ENCODE measurements at places on chromosomes 4 and X.

DNA sequence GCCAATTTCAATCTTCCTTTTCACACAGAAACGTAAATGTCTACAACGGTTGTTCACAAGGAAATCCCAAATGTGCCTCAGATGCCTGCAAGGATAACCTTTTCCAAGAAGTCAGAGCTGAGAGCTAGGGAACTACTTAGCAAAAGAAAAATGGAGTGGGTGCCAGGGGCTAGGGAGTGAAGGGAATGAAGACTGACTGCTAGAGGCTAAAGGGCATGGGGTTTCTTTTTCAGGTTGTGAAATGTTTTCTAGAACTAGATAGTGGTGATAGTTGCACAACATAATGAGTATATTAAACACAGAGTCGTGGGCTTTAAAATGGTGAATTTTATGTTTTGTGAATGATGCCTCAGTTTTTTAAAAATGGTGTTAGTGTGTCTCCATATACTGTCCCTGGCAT, 53.4 kb downstream of the CD99L2 start:
- DNase-seq: no peak

DNA sequence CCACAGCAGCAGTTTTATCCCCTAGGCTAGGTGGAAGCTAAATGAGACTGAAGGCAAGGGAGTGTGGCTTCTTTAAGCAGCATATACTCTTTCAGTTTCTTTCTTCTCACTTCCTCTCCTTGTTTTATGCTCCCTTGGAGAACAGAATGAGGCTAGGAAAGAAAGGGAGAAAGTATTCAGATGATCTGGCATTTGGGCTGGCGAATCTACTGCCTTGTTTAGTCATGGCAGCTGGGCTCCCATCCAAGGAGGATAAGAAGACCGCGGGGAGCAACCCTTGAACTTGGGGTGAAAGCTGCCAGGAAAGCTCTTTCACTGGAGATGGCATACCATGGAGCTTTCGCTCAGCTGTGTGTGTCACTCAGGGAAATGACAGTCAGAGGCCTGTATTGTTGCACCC, 72.1 kb downstream of the ARHGEF38 start:
- peak; percentile 10 for DNase-seq

DNA sequence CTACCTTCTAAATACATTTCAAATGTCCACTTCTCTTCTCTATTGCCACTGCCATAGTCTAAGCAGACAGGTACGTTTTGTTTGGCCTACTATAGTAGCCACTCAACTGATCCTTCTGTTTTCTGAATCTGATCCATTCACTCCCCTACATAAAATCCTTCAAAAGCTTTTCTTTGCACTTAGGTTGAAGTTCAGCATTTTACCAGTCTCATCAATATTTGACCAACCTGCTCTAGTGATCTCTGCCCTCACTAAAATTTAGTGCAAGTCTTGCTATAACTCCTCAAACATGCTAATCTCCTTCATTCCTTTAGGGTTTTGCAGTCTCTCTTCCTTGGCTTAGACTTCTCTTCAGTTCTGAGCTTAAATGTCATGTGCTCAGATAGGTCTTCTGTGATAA, 33.4 kb downstream of the EGF start:
- no peak for DNase-seq

DNA sequence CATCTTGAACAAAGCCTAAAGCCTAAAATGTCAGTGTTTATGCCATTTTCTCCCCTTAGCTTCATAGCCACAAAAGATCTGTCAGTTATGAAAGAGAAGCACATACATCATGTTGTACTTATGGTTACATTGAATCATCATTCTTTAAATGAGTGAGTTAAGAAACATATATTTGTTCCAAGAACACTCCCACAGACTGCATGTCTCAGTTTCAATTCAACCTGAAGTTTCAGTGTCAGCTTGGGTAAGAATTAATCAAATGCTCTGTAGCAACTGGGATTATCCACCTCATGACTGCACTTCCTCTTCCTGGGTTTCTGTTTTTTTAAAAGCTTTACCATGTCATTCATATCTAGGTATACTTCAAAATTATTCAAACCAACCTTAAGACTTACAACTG, 3.9 kb upstream of the TMPRSS11B start:
- DNase-seq: no peak

DNA sequence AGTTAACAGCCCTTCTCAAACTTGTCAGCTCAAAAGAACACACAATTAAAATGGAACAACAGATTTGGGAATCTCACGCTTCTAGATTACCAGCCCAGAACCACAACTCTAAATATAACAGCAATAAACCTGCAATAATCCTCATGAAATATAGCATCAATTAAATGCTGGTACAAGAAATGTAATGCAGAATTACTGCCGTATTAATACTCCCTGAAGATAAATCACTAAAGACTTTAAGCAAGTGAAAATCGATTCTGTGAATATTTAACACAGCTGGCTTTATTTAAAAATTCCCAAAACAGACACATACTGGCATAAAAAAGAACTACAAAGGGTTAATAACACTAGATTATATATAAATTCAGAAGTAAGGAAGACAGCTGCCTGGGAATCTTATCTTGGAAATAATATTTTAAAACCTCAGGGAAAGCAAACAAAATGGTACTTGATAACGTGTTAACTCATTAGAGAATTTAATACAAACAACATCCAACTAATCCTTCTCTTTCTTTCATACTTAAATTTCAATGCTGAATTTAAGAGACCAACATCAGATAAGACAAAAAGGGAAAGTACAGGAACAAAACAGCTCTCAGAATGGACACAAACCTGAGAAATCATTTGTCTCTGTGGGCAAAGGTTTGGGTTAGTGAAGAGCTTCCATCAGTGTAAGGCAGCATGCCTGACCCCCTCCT, 34.7 kb downstream of the APBB2 start:
- DNase-seq: no peak

- no peak for DNase-seq
These were observed 515.0 kb upstream of the FAT1 start for GRCh38 chr4:187238646-187239045.

DNA sequence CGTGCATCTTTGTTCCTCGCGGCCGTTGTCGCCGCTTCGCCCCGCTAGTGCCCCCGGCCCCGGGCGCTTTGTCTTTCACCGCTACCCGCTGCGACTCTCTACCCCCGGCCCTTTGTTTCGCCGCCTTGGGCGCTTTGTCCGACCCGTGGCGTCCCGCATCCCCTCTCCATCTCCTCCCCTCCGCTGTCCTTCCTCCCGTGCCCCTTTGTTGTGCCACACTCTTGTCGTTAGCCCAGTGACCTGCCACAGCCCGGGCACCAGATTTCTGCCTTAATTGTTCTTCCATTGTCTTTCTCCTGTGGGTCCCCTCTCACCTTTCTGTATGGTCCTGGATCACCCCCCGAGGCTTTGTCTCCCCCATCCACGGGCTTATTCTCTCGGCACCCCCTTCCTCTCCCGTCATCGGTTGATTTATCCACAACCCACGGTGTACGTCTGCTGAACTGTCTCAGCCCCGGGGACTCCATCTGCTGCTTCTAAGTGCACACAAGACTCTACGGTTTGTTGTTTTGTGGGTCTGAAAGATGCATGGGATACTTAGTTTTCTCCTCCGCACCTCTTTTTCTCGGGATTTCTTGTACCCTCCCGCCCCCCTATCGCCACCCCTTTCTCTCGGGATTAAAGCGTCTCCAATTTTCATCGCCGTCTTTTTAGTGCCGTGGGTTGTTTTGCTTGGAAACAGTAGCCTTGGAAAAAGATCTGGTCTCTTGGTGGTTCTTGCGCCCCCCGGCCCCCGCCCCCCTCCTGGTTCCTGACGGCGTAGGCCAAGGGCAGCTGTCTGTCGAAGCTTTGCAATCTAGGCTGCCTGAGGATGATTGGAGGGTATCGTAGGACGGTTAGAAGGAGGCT, 783 bp downstream of the RBPJ start:
- DNase-seq: no peak

DNA sequence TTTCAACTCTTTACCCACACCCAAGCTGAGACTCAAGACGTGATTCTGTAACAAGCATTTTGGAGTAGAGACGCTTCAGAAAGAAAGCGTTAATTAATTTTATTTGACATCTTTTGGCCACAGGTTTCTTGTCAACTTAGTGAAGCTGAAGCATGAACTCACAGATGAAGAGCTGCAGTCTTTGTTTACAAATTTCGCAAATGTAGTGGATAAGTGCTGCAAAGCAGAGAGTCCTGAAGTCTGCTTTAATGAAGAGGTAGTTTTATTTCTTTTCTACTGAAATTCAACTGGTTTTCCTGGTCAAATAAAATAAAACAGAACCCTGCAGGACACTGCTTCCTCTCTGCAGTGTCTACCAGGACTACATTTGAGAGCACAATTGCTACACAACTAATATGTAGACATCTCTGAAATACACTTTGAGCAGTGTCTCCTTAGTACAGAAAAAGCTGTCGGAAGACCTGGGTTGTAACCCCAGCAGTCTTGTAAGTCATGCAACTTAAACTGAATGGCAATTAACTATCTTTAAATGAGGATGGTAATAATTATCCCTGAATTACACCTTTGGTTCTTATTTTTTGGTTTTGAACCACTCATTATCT, 20.2 kb downstream of the AFM start:
- DNase-seq: no peak

- DNase-seq: no peak
These were observed 1285.8 kb downstream of the TECRL start for GRCh38 chr4:63123441-63123840.

GRCh38 chr4:55321707-55322264, 24.3 kb upstream of the SRD5A3 start:
- peak; percentile 78 for DNase-seq

- DNase-seq: peak; percentile 99
These were observed 54.8 kb downstream of the C4orf51 start for GRCh38 chr4:145734576-145735346.

DNA sequence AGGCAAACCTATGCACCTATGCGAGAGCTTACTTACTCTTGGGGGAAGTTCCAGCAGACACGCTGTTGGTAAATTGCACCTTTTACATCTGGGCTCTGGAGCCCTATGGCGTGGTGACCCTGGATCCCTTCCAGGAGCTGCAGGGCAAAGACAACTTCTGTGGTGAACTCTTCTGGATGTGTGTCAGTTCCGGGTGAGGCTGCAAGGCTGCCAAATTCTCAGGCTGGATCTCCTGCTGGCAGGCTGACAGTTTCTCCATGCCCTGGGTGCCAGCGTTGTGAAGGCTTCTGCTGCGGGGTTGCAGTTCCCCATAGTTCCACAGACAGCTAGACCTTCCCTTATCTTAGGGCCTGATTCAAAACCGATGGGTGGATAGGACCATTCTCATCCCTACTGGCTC, 37.9 kb downstream of the RAP2C start:
- no peak for DNase-seq

DNA sequence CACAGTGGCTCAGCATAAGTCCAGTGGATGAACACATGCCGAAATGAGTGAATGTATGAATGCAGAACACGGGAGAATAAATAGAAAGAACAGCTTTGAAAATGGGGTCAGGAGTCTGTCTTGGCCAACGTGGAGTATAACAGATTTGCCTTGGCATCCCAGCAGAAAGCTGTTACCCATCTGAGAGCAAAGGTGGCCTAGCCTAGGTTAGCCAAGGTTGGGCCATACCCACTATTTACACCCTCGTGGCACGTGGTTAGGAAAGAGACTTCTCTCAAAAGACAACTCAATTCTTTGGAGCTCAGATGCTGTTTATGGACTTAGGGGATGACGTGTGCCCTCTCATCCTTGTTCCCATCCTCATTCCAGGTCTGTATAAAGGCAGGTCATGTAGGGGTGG, 127.3 kb downstream of the NSUN7 start:
- no peak for DNase-seq

DNA sequence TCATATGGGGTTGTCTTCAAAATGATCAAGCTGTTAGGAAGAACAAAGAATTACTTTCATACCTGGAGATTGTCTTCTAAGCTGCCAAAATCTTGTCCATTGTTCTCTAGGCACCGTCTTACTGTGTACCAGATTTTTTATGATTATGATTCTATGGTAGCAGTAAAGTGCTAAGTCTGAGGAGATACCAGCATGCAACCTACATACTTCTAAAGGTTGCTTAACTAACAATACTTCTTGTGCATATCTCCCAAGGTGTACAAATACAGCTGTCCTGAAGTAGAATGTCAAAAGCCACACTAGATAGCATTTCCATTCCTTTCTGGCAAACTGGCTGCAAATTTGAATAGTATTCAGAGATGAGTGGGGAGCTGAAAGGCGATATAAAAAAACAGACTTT, 62.6 kb upstream of the FBXW7 start:
- DNase-seq: no peak

DNA sequence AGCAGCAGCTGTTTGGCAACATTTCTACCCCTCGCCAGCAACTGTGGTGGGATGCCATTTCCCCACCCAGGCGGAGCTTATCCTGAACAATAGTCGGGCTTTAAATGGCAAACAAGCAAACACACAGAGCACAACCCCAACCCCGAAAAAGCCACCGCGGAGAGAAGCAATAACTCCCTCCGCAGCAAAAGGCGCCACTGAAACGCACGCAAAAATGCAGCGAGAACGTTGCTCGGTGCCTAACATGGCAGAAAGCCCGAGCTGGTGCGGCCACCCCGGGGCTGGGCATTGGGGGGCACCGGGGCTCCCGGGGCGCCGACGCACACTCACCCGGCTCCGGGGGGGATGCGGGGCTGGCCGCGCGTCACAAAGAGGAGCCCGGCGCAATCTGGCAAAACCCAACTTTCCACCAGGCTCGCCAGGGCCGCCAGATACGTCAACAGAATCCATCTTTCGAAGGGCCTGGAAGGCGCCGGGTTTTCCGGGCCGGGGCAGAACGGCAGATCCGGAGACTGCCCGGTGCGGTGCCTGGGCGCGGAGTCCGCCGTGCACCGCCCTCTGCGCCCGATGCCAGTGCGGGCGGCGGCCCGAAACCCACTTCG, 818 bp downstream of the RAI2 start:
- no peak for DNase-seq

DNA sequence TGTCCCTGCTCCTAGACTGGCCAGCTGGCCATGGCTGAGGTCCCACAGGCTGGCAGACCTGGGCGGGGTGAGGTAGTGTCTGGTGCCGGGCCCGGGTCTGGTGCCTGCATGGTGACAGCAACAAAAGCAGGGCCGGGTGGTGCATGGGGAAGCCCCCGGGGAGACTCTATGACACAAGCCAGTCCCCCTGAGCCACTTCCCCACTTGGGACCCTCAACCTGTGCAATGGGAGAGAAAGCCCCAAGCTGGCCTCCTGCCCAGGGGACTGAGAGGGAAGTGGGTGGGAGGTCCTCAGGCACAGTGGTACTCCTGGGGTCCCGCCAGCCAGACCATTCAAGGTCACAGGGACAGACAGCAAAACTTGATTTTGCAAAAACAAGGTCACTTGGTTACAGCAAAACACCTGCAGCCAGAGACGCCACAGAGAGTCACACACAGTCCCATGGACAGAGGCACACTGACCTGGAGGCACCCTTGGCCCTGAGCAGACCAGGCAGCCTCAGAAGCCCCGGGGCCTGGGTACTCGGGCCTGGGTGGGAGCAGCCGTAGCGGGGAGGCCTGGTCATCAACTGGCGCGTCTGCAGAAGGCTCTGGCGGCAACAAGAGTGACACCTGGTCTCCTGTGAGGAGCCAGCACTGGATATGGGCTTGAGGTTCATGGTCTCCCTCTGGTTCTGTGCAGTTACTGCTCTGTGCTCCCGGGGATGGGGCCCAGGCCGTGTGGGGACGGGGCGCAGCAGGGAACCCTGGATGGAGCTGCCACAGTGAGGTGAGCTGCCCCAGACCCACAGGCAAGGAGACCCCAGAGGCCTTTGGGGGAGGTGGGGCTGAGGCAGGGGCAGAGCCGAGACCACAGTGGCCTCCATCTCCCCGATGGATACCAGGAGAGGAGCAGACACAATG, 60.6 kb downstream of the HTRA3 start:
- DNase-seq: no peak

Measured in fibroblast of upper back skin (primary cell).